ENCODE measurements at places on chromosomes 11 and 22.
A peak's percentile ranks its signal among the peaks of the same experiment; 100 is the strongest.

- DNase-seq, result no peak
These were observed 88.4 kb downstream of the CCDC81 start for GRCh38 chr11:86463120-86463519.

DNA sequence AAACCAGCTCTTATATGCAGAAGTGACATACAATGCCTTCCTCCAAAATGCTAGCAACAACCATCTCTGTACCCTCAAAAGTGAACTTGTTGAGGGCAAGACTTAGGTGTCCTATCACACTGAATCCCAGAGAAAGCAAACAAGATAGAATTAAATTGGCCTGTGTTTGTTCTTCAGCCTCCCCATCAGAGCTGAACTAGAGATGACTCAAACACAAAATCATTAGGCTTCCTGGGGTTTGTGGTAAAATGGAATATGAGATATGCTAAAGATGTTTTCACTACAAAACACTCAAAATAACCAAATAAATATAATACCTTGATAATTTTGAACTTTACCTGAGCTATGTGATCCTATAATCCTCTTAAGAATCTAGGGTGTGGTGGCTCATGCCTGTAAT is 31.6 kb downstream of the ZNF214 start:
- DNase-seq, result no peak

DNA sequence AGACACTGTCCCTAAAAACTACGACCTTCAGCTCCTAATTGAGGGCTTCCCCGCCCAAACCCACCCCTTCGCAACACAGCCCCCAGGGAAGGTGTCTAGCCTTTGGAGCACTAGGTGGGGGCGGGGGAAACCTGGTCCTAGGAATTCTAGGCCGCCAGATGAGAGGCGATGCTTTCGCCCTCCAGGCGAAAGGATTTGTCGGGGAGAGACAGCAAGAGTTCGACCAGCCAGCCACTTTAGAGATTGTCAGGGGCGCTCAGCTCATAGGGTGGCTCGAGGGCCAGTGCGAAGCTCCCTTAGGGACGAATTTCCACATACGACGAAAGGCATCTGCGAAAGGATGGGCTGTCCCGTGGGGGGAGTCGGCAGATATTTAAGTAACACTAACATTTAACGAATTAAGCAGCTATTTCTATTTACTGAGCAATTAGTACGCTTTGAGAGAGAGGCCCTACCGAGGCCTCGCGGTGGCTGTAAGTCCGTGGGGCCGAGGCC is 5.3 kb downstream of the CD248 start:
- DNase-seq, result no peak

- DNase-seq, result no peak
These were observed 53.1 kb downstream of the GGTLC2 start for GRCh38 chr22:22697377-22698117.

DNA sequence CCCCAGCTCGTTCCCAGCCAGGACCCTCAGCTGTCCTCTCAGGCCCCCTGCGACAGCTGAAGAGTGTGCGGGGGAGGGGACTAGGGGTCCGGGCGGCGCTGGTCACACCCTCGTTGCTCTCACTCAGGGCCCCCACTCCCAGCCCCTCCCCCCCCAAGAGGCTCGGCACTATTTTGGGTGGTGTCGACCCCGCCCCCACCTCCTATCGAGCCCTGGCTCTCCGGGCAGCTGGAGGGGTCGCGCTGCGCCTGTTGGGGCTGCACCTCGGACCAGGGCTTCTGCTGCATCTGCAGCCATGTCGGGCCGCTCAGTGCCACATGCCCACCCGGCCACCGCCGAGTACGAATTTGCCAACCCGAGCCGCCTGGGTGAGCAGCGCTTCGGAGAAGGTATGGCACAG is at the start of gene HSPB2:
Gene HSPB2 (plus strand): TSS at position 200 of the 400 bp plus-strand sequence. CDS start 96 bp downstream, at position 296.
- DNase-seq, result no peak

- DNase-seq, result no peak
These were observed 64.5 kb downstream of the CCDC73 start for GRCh38 chr11:32729976-32730375.

- DNase-seq, result no peak
These were observed 48.4 kb downstream of the PDE2A start for GRCh38 chr11:72625691-72626413.

- DNase-seq, result peak; percentile 50
These were observed 17.5 kb downstream of the RPL3 start for GRCh38 chr22:39301926-39302325.

DNA sequence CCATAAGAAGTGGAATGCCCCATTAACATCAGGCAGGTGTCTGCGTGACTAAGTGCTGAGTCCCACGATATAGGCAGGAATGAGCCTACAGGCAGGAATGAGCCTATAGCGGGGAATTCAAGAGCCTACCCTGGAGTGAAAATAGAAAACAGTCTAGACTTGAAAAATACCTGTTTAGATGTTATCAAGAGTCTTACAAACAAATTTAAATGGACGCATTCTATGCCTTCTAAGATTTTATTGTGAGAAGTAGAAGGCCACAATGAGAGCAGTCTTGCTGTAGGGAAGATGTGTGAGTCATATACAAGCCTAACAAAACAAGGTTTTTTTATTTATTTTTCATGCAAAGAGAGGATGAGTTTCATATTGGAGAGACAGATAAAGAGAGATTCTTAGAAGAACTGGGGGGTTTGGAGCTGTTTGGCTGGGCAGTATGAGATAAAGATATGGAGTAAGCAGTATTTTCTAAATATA is 200.8 kb upstream of the ZC3H12C start:
- no peak for DNase-seq

- peak; percentile 38 for DNase-seq
These were observed 556 bp downstream of the CRYBB2 start for GRCh38 chr22:25219948-25220442.

DNA sequence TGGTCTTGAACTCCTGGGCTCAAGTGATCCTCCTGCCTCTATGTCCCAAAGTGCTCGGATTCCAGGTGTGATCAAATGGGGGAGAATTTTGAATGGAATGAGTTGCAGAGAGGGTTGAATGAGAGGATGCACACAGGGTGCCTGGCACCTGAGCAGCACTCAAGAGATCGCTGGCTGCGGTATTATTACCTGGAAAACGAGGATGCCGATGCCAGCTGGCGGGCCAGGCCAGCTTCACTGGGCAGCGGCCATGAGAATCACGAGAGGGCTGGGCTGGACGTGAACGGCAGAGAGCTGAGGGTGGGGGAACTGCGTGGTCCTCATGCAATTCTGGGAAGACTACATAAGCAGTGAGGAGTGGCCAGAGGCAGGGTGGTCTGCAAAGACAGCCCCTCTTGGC is 2.9 kb downstream of the MGAT3 start:
- no peak for DNase-seq

DNA sequence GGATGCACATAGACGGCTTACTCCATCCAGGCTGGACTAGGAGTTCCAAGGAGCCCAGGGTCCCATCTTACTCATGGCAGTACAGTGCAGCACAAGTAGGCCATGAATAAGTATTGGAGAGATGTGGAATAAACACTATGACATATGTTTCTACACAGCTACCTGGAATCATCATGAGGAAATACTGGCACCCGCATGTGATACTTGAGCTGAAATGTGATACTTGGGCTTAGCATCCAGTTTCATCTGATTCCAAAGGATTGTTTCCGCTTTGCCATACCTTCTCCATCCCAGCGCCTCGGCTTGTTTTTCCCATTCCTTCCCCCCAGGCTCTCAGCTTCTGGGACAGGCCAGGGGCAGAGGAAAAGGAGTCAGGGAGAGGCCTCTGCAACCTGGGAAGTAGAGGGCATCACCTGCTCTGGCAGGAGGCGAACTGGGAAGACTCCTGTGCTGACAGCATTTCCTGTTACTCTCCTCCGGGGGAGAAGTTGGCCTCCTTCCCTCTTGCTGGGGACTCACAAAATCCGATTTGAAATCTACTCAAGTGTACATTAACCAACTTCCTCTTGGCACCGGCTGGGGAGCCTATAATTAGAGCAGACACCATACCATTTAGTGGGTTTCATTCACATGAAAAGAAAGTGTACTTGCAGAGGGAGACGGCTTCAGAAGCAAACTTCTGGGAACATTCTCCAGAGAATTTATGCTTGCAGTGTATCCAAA is 187.8 kb downstream of the MIAT start:
- peak; percentile 74 for DNase-seq

GRCh38 chr22:30261134-30261533 is 5.5 kb downstream of the OSM start:
- no peak for DNase-seq

DNA sequence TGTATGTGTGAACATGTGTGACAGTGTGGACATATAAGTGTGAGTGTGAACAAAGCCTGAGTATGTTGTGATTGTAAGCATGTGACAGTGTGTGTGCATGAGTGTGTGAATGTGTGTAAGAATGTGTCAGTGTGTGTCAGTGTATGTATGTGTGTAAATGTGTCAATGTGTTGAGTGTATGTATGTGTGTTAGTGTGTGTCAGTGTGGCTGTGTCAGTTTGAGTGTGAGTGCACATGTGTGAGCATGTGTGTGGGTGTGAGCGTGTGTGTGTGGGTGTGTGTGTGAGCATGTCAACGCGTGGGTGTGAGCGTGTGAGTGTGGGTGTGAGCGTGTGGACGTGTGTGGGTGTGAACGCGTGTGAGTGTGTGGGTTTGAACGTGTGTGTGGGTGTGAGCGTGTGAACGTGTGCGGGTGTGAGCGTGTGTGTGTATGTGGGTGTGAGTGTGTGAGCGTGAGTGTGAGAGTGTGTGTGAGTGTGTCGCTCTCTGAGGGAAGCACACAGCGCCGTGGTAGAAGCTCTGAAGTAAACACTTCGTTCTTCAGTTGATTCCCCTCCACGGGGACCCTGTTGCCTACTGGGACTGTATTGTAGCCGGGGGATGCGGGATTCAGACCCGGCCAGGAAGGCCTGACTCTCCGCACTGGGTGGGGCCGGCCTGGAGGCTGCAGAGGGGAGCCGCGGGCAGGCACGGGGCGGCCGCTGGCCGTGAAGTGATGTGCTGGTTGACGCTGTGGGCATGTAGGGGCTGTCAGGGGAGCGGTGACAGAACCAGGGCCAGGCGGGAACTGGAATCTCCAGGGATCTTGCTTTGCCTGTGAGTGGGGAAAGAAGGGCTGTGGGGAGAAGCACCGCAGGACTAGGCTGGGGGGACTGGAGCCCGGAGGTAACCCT is 21.1 kb downstream of the RPS6KA4 start:
- DNase-seq, result no peak

DNA sequence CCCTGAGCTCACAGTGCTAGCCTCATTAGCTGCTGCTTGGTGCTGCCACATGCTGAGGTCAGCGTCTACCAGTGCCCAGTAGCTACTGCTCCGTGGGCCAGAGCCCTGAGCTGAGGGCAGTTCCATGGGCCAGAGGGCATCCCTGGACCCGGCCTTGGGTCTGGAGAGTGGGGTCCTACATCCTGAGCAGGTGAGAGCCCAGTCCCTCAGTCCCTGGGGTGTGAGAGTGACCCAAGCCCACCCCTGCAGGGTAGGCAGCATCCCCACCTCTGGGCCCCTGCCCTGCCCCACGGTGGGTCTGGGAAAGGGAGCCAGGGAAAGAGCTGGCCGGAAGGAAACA is 9.8 kb downstream of the LMNTD2 start:
- DNase-seq, result no peak

GRCh38 chr11:63844836-63845235 is 5.9 kb downstream of the MARK2 start:
- DNase-seq, result no peak

GRCh38 chr11:114237321-114238280 is 58.6 kb upstream of the NNMT start:
- DNase-seq, result no peak

DNA sequence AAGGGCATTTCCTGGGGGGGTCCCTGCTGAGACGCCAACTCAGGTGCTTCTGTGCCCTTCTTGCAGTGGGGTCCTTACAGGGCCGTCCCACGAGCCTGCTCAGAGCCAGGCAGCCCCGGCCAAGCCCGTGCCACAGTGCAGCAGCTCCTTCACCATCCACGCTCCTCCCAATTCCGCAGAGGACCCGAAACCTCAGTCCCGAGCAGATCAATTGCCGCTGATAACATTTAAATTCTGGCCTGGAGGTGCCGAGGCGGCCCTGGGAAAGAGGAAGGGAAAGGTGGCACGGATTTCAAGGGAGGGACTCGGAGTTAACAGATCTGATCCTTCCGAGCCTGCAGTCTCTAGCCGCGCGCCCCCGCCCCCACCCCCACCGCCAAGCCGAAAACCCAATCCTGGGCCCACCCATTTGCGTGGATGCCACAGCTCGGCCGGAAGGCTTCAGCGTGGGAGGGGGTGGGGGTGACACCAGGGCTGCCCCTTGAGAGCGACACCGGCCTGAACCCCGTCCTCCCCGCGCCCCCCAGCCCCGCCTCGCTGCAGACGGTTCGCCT is 32.3 kb upstream of the JAM3 start:
- no peak for DNase-seq

GRCh38 chr11:102110761-102111010 is 439 bp downstream of the YAP1 start:
- no peak for DNase-seq

DNA sequence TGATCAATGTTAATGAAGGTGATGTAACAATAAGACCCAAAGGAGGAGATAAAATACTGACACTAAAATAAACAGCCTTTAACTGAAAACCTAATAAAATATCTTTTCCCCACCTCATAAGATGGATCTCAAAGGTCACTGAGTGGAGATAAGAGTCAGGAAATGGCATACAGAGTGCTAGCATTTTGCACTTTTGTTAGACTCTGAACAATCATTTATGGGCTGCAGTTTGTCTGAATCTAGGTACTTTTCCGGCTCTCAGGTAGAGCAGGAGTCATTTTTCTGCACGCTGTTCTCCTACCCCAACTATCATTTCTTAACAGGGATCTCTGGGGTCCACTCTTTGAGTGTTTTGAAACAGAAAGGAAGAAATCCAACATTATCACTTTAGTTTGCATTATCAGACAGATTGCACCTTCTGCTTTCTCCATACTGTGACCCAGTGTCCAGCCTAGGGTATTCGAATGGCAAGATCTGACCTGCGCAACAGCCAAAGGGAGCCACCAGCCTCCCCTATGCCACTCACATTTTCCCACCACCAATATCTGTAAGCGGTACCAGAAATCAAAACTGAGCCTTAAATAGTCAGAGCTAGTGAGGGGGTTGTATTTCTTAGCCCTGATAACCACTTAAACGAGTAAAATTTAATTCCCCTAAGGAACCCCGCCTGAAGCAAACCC is 863 bp downstream of the SIAE start:
- no peak for DNase-seq

DNA sequence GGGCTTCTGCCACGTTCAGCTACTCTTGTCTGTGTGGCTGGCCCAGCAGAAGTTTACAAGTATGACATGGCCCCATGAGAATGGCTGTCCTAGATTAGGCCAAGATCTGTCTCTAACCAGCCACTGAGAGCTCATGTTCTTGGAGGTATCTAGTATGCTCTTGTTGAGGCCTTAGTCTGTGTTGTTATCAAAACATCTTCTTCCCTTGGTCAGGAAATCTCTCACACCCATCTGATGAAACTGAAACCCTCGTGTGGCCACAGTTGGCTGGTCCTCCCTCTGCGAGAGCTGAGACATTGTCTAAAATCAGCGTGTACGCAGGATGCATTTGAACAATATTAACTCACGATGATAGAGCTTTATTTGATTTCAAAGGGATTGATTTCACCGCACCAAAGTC is 109.0 kb upstream of the NNMT start:
- DNase-seq, result no peak
